ENCODE measurements at places on chromosomes 16 and 17.

DNA sequence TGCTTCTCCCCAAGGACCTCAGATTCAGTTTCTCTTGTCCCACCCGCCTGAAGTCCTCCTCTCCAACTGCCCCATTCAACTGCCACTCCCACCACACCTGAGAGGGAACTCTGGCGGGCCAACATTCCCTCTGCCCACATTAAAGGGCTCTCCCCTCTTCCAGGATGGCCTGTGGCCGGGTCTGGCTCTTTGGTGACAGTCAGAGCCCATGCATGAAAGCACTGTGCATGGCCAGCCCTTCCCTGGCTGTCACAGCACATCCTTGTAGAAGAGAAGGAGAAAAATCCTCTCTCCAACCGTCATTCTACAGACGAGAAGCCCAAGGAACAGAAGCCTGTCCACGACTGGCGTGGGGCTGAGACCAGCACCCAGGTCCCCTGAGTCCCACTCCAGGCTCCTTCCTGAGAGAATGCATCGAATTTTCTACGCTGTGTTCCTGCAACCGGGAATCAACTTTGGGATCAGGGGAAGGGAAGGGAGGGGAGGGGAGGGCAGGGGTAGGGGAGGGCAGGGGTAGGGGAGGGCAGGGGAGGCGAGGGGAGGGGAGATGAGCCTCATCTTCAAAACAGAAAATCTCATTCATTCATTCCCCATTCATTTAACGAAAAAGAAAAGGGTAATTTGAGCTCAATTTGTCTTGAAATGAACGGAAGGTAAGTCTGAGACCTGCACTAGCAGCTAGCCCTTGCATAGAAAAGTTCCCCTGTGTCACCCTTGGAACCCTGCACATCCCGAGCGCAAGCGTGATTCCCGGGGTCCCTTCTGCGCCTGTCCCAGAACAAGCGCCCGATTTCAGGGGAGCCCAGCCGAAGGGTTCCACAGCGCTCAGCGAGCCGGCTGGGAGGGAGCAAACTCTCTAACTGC is at the start of gene ABCC12:
Gene ABCC12, minus strand, starts transcription at position 68 of the 864 bp plus-strand sequence. CDS start 9,569 bp downstream, outside the sequence.
- DNase-seq: no peak

GRCh38 chr16:72927199-72928089 is 120.5 kb downstream of the ZFHX3 start:
- no peak for DNase-seq

- DNase-seq: peak; percentile 62
Measured at GRCh38 chr16:6081320-6081976, 983.9 kb upstream of the EEF2KMT start.

- no peak for DNase-seq
Measured at GRCh38 chr17:39763051-39763820, 25.5 kb downstream of the GRB7 start.

DNA sequence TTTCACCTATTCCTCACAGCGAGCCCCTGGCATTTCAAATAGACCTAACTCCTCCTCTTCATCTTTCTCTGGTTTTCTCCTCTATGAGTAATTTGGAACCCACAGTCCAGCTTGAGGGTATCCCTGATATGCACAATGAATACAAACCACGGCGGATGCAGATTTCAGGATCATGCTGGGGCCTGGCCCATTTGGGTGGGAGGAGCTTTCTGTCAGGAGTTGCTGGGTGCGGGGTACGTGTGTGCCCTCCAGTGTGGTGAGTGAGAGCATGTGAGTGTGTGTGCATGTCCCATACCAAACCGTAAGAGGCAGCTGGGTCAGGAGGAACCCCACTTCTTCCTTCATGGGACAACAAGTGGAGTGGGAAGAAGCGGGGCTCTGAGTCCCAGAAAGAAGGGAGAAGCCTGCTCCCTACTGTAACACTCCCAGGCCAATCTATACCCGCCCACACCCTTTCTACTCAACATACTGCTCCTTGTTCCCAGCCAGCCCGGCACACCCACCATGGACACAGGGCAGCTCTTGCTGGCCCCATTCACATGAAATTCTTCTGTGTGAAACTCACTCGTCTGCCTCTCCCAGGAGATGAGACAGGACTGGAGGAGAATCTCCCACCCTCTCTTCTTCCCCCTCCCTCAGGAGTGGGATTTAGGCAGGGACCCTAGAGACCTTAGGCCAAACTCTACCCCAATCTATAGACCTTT is 18.4 kb downstream of the CNTNAP1 start:
- DNase-seq: no peak

GRCh38 chr16:50879873-50880695 is 138.2 kb downstream of the CYLD start:
- peak; percentile 55 for DNase-seq

DNA sequence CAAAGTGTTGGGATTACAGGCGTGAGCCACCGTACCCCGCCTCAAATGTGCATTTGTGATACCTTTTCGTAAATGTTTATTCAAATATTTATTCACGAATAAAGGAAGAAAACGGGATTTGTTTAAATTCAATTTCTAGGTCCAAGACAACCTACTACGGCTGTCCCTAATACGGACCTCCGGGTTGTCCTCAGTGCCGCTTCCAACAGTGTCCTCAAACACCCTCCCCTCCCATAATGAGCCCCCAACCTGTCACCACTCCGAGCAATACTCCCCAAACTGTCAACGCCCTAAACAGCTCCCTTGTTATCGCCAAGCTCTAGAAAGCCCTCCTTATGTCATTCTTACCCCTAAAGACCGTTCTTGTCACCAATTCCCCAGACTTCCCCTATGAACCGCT is 539 bp upstream of the GABARAPL2 start:
- no peak for DNase-seq

DNA sequence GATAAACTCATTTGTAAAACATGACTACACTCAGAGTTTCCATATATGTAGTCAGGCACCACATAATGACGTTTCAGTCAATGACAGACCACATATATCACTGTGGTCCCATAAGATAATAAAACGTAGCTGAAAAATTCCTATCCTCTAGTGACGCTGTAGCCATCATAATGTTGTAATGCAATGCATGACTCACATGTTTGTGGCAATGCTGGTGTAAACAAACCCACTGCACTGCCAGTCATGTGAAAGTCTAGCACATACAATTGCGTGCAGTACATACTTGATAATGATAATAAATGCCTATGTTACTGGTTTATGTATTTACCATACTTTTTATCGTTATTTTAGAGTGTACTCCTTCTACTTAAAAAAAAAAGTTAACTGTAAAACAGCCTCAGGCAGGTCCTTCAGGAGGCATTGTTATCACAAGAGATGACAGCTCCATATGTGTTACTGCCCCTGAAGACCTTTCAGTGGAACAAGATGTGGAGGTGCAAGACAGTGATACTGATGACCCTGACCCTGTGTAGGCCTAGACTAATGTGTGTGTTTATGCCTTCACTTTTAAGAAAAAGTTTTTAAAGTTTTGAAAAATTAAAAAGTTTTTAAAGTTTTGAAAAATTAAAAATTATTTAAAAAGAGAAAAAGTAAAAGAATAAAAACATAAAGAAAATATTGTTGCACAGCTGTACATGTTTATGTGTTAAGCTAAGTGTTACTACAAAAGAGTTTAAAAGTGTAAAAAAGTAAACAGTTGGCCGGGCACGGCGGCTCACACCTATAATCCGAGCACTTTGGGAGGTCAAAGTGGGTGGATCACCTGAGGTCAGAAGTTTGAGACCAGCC is 9.0 kb downstream of the STAT5B start:
- no peak for DNase-seq

DNA sequence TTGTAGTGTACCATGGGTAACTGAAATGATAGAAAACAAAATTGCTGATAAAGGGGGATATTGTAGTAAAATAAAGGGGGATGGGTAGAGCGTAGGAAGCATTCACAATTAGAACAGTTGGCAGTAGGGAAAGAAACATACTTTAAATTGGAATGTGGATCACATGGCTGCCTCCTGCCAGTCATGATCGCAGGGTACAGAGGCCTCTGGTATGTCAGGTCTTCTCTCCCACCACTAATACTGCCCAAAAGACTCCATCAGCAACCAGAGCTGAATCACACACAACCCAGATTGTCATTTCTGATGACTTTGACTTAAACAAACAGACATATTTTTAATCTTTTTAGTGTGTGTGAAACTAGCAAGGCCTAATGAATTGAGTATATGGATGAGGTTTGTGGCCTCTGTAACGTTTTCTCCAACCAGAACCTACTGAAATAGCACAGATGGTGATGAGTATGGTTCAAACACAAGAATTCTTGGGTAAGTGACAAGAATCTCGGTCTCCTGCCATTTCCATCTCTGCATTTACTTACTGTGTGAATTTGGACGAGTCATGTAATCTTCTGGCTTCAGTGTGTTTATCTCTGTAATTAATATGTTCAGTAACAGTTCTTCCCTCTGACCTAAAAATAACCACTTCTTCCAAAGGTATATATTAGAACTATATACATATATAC is 112.6 kb downstream of the USP22 start:
- DNase-seq: no peak

DNA sequence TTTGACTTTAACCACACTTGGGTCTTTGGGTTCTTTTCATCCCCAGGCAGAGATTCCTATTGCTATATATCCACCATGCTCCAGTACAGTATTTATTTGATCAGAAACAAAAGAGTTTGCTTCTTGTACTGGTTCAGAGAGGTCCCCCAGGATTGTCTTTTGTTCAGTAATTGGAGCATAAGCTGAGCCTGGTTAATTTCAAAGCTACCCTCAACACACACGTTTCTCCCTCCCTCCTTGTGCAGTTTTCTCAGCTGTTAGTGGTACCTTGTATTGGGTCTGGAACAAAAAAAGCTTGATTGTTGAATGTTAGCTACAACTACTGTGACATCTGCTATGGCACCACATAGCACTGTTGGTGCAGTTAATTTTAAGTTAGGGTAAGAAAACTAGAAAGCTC is 50.0 kb downstream of the NUP93 start:
- no peak for DNase-seq

DNA sequence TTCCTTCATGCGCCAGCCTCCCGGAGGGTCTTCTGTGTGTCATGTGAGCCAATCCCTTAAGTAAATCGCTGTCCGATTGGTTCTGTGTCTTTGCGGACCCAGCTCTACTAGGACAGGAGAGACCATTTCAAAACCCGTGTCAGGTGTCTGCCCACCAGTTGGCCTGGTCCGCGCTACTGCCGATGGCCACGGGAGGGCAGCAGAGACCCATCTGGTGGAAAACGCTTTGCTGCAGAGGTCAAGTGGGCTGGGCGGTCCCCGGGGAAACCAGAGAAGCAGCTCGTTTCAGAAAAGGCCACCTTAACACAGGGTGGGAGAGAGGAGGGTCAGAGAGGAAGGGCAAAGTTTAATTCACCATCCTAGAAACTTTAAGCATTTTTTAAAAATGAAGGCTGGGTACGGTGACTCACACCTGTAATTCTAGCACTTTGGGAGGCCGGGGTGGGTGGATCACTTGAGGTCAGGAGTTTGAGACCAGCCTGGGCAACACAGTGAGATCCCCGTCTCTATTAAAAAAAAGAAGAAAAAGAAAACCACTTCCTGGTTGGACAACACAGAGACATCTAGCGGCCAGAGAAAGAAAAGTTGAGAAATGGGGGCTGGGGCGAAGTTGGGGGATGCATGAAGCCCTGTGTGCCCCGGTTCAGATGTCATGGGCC is 2.8 kb upstream of the CIBAR2 start:
- peak; percentile 84 for DNase-seq

- DNase-seq: no peak
Measured at GRCh38 chr17:5011928-5012327, 14.2 kb downstream of the KIF1C start.

DNA sequence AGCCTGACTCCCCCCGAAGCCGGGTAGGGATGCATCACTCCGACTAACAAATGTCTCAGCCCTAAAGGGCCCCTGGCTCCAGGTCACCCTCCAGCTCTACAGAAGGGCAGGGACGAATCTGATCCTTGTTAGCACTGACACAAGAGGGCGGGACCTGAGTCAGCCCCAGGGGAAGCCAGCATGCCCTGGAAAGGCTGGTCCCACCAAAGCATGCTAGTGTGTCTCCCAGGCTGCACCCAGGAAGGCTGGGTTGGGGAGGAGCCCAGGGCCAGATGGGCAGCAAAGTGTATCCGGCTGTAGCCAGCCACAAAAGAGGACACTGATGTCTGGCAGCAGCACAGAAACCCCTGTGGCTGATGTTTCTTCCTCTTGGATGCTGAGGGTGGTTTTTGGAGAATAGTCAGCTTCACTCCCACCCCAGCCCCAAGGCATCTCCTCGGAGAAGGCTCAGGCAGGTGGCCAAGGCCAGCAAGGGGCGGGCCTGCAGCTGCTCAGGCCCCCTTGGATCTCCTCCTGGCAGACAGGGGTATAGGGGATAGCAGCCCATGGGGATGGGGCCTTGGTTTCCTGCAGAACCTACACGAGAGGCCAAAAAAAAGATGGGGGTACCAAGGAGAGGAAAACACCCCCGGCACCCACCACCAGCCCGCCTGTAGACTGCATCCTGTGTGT is 11.0 kb downstream of the NATD1 start:
- no peak for DNase-seq

- DNase-seq: no peak
Measured at GRCh38 chr17:62994931-62995330, 28.9 kb downstream of the TANC2 start.

DNA sequence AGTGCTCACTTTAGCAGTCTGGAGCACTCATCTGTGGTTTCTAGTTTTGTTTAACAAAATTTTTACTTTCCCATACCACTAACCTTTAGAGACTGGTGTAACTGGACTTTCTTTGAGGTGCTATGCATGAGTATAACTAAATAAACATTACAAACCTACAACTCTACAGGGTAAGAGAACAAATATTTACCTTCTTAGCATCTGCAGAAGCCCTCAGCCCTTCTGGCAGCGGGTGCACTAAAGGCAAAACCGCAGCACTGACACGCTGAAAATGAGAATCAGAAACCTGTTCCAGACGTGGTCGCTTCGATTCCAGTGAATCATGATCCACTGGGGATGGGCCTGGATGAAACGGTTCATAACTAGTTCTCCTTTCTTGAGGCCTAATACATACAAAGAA is 43.7 kb downstream of the NCOR1 start:
- DNase-seq: no peak

- DNase-seq: no peak
Measured at GRCh38 chr16:399340-400019, 2.2 kb upstream of the DECR2 start.

- peak; percentile 53 for DNase-seq
Measured at GRCh38 chr16:58127033-58127556, 2.1 kb downstream of the CFAP20 start.

- no peak for DNase-seq
Measured at GRCh38 chr16:73354434-73354833, 306.5 kb upstream of the ZFHX3 start.
